ENCODE measurements at places on chromosomes 3 and 15. TPM values are rescaled to one million over a fixed set of nuclear protein-coding genes. Genes with fewer than 3 reads are reported as not detected.
A peak's percentile ranks its signal among the peaks of the same experiment; 100 is the strongest.

GRCh38 chr15:60374628-60375081 lies 23.1 kb downstream of the ANXA2 start:
- DNase-seq = no peak

DNA sequence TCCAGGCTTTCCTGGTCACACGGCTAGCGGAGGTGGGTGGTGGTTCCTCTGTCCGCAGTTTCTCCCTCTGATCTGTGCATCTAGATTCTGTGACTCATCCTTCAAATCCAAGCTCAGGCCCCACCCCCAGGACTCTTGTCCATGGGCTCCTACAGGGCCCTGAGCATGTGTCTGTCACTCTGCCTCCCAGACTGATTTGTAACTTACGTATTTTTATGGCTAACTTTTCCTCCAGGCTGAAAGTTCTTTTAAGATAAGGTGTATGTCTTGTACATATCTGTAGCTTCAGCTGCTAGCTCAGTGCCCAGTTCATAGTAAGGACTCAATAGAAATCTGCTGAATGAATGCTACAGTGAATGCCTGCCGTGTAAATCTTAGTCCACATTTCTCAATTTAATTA lies 8.0 kb downstream of the ESYT3 start:
- DNase-seq = no peak

GRCh38 chr15:26475554-26475953 lies 297.3 kb downstream of the GABRB3 start:
- DNase-seq = no peak

DNA sequence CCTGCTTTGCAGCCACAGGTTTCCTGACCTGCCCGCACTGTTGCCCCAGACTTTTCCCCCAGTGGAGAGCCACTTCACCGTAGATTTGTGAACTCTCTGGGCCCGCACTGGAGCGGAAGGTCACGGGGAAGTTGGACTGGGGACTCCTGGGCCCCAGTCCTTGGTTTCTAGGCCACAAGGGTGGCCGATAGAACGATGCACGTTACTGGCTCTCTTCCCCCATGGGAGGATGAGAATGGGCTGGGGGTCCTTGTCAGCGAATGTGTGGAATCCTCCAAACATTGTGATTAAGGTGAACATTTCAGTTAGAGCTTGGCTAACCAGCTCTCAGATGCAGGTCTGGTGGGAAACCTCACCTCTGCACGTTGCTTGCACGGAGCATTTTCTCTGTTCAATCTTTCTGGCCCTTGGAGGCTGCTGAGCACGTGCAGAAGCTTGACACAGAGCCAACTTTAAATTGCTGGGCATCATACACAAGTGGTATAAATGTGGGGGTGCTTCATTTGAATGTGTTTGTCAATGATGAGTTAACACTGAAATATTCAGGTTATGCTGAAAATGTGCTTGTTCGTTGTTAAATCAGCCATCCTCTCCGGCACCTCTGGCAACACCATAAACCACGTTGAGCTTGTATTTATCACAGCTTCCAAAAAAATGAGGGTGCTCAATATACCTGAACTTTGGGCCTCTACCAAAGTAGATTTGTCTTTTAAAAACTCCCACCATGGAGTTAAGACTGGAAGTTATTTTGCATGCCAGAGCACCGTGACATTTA lies 976 bp downstream of the DIS3L start:
- no peak for DNase-seq

- no peak for DNase-seq
Measured at GRCh38 chr15:92707880-92708551, 52.4 kb upstream of the FAM174B start.

DNA sequence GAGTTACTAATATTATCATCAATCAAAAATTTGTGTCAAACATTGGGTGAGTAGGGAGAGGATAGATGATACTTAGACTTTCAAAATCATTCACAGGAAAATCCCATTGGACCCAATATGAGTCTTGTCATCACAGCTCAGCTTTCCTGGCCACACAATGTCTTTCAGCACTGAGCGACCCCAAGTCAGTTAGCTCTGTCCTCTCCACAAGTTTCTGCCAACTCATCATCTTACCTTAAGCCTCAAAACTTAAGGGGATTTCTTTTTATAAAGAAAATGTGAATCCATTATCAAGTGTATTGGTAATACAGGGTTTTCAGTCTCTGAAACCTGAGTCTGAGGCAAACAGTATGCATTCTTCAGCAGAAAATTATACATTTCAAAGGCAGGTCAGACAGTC lies 55.8 kb downstream of the SUMF1 start:
- no peak for DNase-seq

GRCh38 chr3:69420781-69421520 lies 35.1 kb upstream of the FRMD4B start:
- DNase-seq = no peak

- no peak for DNase-seq
Measured at GRCh38 chr3:14281053-14281452, 102.4 kb downstream of the LSM3 start.

GRCh38 chr15:48634893-48635292 lies 10.6 kb downstream of the FBN1 start:
- no peak for DNase-seq

DNA sequence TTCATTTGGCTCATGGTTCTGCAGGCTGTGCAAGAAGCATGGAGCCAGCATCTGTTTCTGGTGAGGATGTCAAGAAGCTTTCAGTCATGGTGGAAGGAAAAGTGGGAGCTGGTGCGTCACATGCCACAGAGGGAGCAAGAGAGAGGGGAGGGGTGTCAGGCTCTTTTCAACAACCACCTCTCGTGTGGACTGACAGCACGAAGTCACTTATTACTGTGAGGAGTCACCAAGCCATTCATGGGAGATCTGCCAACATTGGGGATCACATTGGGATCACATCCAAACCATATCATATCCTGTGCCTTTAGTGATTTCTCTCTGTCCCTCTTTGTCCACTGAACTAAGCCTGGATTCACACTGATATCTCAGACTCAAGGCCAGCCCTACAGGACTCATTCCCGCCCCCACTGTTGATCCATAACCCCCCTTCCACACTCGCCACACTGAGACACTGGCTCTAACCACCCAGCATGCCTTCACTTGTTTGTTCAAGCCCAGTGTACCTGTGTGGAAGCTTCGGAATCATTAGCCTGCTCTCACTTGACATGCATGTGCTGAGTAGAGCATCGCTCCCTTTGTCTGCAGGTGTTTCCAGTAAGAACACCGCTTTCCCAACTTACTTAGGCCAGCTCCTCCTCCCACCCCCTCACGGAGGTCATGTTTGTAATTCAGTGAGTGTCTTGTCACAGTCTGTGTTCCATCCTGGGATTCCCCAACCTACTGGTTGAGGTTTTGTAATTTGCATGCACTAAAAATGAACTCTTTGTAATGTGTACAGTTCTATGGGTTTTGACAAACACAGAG lies 132.2 kb downstream of the KLF13 start:
- DNase-seq = no peak

GRCh38 chr3:31772272-31772671 lies 208.8 kb downstream of the OSBPL10 start:
- no peak for DNase-seq

DNA sequence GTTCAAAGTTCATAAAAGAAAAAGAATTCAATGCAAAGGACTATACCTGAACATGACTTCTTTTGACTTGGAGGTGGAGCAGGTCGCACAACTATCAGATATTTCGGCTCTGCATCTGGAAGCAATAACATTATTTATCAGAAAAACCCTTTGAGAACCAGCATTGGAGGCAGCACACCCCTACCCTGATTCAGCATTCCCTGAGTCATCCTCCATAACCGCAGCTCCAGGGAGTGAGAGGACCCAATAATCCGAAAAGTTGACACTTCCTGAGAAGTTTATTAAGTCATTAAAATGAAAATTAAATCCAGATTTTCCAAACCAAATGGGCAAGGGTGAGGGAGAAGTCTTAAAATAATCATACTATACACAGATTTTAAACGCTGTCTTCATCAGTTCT lies 90.6 kb downstream of the ABI3BP start:
- no peak for DNase-seq

DNA sequence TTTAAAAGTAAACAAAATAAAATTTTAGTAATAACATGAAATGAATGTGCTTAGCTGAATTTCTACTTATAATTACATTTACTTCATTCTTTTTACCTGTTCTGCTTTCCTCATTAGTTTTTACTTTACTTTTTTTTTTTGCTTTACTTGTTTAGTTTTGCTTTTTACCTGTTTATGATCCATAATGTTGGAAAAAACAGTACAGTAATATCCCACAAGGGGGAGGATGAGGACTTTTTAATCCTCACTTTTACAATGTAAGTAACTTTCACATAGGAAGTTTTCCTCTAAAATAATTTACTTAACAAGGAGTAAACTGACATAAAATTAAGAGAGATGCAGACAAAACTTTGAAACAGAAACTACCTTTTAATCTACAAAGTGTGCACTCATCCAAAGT lies 268.7 kb downstream of the TBC1D5 start:
- no peak for DNase-seq

GRCh38 chr15:80105193-80105592 lies 45.7 kb downstream of the ZFAND6 start:
- DNase-seq = no peak

DNA sequence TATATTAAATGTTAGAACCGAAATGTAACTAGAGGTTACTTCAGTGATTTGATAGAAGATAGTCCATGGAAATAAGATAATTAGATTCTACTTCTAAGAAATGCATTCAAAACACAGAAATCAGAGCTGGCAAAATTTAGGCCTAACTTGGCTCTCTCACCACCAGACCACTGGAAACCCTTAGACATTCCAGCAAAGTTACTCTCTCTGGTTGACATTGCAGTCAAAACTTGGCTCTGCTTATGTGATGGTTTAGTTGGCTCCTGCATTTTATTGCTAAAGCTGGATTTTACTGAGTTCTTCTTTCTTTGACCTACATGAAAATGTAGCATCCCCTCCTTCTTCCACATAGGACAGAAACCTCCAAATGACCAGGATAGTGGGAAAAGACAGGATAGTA lies 35.4 kb upstream of the CBLB start:
- DNase-seq = no peak

DNA sequence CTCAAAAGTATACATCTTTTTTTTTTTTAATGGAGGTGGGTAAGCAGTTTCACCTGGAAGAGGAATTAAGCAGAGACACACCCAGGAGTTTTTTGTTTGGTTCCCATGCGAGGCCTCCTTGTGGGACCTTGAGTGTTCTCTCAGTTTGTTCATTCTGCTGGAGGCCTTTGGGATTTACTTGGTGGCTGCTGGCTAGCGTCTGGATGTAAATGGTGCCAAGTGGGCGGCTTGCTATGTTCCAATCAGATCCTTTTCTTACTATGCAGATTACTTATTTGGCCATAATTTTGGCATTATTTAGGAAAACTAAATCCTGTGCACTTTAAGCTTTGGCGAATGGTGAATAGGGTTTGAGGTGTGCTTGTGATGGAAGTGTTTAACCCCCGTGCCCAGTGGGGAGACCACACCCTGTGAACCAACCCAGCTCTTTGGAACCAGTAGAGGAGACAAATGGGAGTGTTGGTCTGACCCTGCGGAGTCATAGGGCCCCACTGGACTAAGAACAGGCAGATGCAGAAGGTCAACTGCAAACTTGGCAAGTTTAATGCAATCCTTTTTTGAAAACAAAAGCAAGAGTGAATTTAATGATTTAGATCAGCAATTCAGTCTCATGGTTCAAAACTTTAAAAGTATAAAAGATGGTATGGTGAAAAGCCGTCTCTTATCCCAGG lies 79.4 kb downstream of the EBLN2 start:
- DNase-seq = no peak

DNA sequence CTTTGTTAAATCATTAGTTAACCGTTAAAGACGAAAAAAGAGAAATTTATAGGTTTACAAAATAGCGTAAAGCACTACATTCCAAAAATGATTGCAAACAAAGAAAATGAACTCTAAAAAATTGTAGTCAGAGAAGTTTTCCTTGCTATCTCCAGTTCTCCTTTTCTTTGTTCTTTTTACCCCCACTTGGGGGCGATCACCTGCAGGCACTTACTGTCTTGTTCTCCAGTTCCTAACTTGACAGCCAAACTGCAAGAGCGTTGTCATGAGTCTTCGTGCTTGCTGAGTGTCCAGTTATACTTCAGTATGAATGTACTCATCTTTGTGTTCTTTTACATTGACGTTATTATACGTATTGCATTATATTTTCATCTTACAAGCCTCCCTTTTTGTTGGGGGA lies 54.5 kb downstream of the CHD2 start:
- DNase-seq = no peak

DNA sequence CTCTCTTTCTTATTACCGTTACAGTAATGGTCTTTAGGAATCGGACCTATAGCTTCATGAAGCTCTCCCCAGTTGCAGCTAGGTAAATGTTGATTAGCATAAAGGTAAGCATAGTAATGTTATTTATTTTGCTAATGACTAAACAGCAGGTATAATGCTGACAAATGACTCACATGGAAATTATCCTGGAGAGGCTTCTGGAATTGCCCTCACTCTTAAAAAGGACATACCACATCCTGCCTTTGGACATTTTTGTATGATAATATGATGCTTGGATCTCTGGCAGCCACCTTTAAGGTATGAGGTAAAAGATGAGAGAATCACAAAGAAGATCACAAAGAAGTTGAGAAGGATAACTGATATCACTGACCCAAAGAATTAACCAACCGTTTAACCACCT lies 238.6 kb downstream of the CHL1 start:
- DNase-seq = no peak

- DNase-seq = no peak
Measured at GRCh38 chr3:182063742-182064141, 352.0 kb downstream of the SOX2 start.

GRCh38 chr3:184741798-184742675 lies 30.2 kb upstream of the MAGEF1 start:
- DNase-seq = peak; percentile 20

GRCh38 chr3:171379961-171380483 lies 80.2 kb downstream of the TNIK start:
- DNase-seq = no peak

- DNase-seq = no peak
Measured at GRCh38 chr3:159798951-159799350, 189.7 kb upstream of the IL12A start.

- DNase-seq = no peak
Measured at GRCh38 chr15:90915808-90916440, 12.8 kb downstream of the MAN2A2 start.

- DNase-seq = no peak
Measured at GRCh38 chr15:74024687-74025086, 30.2 kb downstream of the PML start.

GRCh38 chr3:122679882-122680474 lies 661 bp upstream of the PARP14 start:
- no peak for DNase-seq

- DNase-seq = no peak
Measured at GRCh38 chr15:69718916-69719315, 266.3 kb downstream of the RPLP1 start.

GRCh38 chr15:56821721-56822425 lies 88.6 kb upstream of the ZNF280D start:
- no peak for DNase-seq

The PAK6 gene
- total RNA-seq = 0.30 TPM

The KCNMB2 gene
- total RNA-seq = not detected

The ANKRD63 gene
- total RNA-seq = not detected

The XXYLT1 gene
- 6.1 TPM for total RNA-seq

The CCR9 gene
- total RNA-seq = not detected

The KLHL40 gene
- not detected for total RNA-seq

The SPSB4 gene
- total RNA-seq = not detected

The PDCD6IP gene
- 160 TPM for total RNA-seq

The GOLGA8Q gene
- 1.6 TPM for total RNA-seq

The USP13 gene
- 6.5 TPM for total RNA-seq

The DLG1 gene
- total RNA-seq = 76.3 TPM

The SLC22A14 gene
- not detected for total RNA-seq

The TPRG1 gene
- 1.0 TPM for total RNA-seq

The GALNT15 gene
- 0.35 TPM for total RNA-seq

The SCAMP5 gene
- 3.7 TPM for total RNA-seq

The CCR5 gene
- total RNA-seq = not detected
